ENCODE measurements at places on chromosomes 7 and 10.

- DNase-seq, result no peak
These were observed 94.4 kb upstream of the STEAP4 start for GRCh38 chr7:88401009-88401623.

- no peak for DNase-seq
These were observed 17.7 kb downstream of the FOXK1 start for GRCh38 chr7:4699841-4700240.

- no peak for DNase-seq
These were observed 122.5 kb downstream of the HIPK2 start for GRCh38 chr7:139655305-139655704.

DNA sequence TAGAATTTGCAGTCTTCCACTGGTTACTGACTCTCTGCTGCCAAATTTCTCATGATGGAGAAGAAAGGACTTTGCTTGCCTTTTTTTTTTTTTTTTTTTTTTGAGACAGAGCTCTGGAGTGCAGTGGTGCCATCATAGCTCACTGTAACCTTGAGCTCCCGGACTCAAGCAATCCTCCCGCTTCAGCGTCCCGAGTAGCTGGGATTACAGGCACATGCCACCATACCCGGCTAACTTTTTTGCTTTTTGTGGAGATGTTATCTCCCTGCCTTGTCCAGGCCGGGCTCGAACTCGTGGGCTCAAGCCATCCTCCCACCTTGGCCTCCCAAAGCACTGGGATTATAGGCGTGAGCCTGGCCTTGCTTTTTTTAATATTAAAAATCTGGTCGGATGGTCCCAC lies 6.2 kb downstream of the INSIG1 start:
- no peak for DNase-seq

DNA sequence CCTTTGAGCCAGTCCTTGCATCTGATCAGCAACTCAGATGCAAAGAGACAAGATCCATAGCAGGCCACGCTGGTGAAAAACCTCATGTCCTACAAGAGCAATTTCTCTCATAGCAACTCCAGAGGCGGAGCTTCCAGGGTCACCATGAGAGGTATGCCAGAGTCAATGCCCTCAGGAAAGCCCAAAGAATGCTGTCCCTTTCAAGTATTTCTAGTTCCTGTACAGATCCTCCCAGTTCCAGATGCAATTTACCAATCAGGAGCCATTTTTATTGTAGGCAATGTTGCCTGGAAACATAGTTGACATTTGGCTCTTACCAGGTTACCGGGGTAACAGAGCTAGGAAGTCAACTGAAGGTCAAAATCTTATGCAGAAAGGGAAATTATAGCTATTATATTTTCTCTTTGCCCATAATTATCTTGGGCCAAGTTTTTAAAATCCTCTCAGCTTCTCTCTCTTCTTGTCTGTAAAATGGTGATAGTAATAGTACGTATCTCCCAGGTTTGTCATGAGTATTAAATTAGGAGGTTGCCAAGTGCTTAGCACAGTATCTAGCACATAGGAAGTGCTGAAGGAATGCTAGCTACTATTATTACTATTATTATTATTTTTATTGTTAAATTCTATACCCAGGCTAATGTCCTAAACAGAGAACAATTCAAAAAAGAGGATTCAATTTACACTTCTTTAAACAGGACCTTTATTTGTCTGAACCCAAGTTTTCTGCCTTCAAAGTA lies 46.3 kb upstream of the TM9SF3 start:
- peak; percentile 33 for DNase-seq

GRCh38 chr7:108158776-108159175 lies 28.6 kb upstream of the LAMB4 start:
- DNase-seq, result no peak

DNA sequence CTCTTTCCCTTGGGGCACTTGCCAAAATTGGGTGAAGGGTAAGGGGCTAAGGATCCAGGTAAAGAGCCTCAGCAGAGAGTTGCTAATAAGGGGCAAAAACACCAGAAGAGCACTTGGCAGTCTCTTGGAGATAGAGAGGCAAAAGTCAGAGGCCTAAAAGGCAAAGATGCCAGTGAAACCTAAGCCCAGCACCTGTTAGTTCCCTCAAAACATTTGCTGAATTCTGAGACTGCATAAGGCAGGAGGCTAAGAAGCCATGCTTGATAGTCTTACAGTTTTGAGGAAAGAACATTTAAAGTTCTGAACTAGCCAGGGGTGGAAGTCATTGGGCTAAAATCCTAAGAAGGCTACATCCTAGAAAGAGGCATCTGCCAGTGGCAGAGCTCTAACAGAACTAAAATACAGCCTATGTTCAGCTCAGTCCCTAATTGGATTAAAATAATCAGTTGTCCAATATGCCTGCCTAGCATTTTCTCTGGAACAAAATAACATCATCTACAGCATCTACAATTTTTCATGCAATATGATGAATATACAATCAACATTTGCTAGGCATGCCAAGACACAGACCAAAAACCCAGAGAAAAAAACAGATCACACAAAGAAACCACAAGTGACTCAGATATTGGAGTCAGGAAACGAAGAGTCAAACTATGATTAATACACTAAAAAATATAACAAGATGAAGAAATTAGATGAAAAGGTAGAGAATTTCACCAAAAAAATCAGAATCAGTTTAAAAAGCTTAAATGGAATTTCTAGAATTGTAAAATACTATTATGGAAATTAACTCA lies 7.7 kb downstream of the HTR7 start:
- DNase-seq, result no peak

GRCh38 chr10:117261501-117261900 lies 20.6 kb downstream of the SLC18A2 start:
- DNase-seq, result no peak

GRCh38 chr7:16811551-16811950 lies 6.8 kb upstream of the AGR2 start:
- DNase-seq, result no peak

GRCh38 chr10:36423821-36424248 lies 701.6 kb upstream of the ANKRD30A start:
- peak; percentile 60 for DNase-seq

DNA sequence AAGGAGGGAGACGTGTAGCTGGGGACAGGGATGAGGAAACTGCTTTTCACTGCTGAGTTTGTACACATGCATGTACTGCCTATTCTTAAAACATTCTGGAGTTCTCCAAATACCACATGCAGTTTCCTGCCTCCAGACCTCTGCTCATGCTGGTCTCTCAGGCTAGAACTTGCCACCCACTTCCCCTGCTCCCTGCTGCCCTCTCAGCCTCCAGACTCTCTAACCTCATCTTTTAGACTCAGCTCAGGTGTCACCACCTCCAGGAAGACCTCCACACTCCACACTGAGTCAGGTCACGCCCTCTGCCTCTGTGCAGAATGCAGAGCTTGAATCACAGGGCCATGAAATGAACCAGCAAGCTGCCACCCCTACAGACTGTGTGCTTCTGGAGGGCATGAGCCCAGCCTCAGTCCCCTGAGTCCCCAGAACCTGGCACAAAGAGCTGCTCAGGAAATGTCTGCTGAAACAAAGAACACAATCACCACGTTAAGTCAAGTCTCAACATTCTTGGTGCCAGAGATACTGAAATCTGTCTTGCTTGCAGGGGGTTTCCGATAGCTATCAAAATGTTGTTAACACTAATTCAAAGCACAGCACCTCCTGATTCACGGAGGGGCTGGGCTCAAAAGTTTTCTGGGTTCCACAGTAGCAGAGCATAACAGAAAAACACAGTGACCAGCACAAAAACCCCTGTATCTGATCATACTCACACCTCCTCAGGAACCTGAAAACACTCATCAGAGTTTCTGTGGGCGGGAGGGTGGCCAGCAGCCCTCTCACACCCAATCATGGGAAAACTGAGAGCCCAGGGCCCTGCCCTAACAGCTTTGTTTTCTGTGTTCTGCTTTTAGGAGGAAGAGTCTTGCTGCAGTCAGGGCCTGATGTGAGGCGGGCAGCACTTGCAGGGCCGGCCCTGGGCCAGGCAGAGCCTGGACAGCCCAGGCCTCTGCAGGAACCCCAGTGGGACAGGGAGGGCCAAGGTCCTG lies 21.1 kb downstream of the FAM53B start:
- DNase-seq, result no peak

- DNase-seq, result no peak
These were observed 23.0 kb downstream of the TCF7L2 start for GRCh38 chr10:112973046-112973445.

DNA sequence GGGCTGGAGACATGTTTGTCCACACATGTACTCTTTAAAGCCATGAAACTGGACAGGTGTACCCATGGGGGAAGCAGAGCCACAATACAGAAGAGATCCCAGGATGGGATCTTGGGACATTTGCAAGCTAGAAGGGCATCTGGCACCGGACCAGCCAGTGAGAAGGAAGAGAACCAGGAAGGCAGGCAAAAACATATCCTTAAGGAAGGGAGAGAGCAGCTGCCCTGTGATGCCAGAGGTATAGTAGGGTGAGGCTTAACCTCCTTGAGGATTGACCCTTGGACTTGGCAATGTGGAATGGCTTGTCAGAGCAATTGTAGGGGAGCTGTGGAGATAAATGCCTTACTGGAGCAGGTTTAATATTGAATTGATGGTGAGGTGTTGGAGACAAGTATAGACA lies 17.9 kb upstream of the SUV39H2 start:
- no peak for DNase-seq

GRCh38 chr7:103560136-103560535 lies 114.1 kb upstream of the SLC26A5 start:
- DNase-seq, result no peak

DNA sequence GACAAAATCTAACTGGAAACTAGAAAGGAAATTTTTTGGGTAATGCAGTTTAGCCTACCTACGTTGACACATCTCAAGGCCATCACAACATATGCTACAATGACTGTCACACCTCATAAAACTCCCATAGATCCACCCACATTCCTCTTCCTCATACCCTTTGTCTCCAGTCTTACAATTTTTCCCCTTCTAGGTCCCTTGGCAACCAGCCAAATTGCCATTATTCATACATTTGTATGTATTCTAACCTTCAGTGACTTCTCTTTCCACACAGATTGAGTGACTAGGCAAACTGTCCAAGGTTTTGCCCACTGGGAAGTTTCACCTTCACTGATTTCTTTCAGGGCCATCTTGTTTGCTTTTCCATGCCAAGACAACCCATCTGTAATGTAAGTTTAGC lies 100.5 kb upstream of the TPK1 start:
- DNase-seq, result no peak

GRCh38 chr7:28088032-28088431 lies 92.6 kb downstream of the JAZF1 start:
- no peak for DNase-seq

GRCh38 chr7:150966002-150966401 lies 12.1 kb downstream of the KCNH2 start:
- DNase-seq, result no peak

GRCh38 chr10:95536017-95536416 lies 25.2 kb downstream of the SORBS1 start:
- DNase-seq, result peak; percentile 35

GRCh38 chr10:42475168-42476098 lies 162.9 kb downstream of the ZNF33B start:
- peak; percentile 8 for DNase-seq

DNA sequence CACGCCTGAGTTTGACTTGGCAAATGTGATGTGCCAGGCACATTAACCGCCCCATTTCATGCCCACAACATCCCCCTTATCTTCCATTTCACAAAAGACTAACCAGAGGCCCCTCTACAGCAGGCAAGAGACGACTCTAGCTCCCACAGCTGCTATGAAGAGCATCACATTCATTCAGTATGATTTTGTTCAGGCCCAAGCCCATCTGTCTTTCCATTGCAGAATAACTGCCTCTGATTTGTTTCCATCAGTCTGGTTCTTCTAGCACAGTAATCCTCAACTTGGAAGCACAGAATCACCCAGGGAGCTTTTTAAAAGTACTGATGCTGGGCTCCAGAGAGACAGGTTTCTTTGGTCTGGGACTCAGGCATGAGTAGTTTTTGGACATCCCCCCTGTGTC lies 169.7 kb downstream of the NEURL1 start:
- DNase-seq, result no peak

DNA sequence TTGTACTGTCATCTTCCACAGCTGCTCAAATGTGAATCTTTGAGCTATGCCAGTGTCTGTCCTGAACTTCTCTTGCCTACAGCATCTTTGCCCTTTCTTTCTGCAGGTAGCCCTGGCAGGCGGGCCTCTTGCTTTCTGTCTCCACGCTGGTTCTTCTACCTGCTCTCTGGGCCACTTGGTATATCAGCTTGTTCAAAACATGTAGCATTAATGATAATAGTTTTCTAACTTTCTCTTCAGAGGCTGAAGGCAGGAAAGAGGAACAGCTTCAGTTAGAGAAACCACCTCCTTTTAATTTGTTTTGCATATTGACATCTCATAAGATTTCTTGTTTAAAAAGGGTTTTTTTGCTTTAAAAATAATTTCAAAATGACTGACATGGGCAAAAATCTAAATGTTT lies 923 bp upstream of the FGL2 start:
- no peak for DNase-seq

GRCh38 chr10:107701943-107702342 lies 537.4 kb upstream of the SORCS1 start:
- no peak for DNase-seq

DNA sequence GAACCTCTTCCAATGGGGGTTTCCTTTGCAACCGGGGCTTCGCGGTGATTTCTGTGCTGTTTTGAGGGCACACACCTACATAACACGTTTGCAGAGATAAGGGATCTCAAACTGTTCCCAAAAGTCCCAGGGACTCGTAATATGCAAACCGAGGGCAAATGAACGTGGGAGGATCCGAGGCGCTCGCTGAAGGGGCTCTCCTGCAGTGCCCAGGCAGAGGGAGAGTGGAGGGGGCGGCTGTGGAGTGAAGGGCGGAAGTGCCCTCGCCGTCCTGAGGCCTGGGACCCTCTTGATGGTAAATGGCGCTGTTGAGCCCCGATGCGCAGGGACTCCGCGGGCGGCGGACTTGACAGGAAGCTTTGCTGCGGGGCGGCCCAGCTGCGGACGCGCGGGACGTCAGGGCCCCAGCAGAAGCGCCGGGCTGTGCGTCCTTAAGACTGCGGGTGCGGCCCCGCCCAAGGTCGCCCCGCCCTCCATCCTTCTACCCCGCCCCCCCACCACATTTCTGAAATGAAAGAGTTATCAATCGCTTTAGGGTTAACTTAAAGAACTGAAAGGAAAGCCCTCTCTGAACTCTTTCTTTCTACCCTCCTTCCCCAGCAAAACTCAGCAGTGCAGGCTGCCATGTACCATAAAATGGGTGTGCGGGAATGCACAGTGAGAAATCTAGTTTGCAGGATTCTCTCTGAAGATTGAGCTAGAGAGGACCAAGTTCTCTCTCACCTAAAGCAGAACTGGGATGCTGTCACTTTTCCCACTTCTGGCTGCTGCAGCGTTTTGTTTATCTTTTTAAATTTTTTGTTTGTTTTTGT lies 151.8 kb upstream of the YAE1 start:
- DNase-seq, result peak; percentile 57

- DNase-seq, result no peak
These were observed at the start of gene CAV2 for GRCh38 chr7:116499168-116500077. CAV2 (plus strand) TSS chr7:116499738; CDS start chr7:116499782, 44 bp downstream.

DNA sequence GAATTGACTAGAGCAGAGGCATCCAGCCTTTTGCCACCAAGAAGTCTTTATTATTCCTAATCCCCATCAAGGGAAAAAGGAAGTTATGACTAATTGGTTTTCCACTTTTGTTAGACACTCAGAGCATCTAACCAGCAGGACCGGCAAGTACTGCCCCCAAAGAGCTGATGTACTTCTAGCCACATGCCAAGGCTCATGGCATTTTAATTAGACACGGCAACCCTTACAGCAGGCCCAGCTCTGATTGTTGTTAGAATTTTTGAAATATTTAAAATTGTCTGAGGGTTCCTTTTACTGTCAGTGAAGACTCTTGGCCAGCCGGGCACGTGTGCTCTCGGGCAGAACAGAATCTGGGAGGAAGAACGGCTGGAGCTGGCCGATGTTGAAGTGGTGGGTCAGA lies 114.8 kb downstream of the SPAG6 start:
- no peak for DNase-seq

- no peak for DNase-seq
These were observed 63.4 kb downstream of the DIP2C start for GRCh38 chr10:625751-626711.
